WERI-Rb-1 (cell line): ENCODE measurements at places on chromosomes 13 and 19.

DNA sequence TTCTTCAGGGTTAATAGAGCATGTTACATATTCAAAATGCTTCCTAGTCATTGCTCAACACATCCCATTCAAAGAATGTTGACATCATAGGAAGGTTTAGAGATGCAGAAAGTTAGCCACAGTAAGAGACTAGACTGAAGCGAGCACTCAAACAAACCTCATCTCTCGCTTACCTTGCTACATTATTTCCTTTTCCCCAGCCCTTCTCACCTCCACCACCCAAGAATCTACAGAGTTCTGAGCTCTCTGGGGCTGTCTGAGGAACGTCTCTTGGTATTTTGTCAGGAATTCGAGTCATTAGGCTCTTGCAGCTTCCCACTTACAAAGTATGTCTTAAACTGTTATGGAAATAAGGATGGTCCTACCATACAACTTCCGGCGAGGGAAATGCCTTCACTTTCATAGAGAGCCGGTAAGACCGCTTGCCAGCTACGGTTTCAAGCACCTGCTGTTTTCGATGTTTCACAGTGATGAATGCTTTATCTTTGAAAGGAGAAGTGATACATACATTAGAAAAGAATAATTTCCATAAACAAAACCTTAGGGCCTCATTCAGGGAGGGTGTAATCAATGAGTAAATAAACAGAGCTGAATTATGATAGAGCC is 65.1 kb downstream of the FLT1 start:
- no peak for DNase-seq

DNA sequence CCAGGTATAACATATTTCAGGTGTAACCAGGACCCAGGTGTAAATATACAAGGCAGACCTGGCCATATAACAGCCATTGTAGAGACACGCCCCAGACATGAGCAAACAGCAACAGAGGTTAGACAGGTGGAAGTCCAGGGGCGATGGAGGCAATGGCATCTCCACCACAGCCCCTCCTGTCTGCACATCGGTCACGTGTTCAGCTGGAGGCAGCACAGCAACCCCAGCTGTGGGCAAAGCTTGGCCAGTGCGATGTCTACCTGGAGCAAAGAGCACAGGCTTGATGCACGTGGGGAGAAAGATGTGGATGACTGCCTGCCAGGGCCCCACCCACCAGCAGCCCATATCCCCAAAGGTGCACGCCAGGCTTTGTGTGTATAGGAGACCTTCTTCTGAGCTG is 4.4 kb downstream of the CYP4F2 start:
- DNase-seq = no peak

DNA sequence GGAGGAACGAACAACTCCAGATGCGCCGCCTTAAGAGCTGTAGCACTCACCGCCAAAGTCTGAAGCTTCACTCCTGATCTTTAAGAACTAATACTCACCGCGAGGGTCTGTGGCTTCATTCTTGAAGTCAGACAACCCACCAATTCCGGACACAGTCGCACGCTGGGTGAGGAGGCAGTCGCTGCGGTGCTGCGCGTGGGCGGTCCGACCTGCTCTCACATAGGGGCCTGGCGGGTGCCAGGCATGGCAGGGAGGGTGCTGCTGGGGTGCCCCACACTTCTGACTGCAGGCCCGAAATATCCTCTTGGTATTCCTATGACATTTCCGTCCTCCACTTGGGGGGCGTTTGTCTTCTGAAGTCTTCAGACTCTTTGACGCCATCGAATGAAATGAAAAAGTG is 7.4 kb upstream of the MICU2 start:
- no peak for DNase-seq

DNA sequence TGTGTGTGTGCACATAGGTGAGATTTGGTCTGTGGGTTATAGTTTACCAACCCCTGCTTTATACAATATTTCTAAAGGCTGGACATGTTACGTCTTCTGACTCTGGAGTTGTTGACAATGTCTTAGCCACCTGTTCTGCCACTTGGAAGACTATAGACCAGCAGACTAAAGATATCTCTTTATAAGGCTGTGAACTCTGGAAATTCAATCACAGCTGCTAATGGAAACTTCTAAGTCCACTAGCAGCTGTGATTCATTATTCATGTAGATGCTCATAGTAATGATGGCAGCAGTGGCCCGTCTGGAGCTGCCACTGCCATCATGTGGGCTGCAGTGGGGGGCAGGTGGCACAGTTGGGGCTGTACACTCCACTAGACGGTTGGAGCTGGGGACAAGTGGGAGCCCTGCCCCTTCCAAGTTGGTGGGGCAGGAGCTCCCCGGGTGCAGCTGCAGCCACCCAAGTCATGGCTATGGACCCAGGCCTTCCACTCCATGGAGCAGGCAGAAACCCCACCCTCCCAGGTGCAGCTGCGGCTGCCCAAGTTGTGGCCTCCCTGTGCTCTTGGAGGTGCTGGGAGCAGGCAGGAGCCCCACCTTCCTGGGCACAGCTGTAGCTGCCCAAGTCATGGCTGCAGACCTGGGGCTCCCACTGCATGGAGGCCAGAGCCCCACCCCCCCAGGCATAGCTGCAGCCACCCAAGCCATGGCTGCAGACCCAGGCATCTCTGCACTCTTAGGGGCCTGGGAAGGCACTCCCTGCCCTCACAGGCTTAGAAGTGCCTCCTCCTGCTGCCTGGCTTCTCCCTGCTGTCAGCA is 8.8 kb downstream of the IGFL4 start:
- DNase-seq = no peak

DNA sequence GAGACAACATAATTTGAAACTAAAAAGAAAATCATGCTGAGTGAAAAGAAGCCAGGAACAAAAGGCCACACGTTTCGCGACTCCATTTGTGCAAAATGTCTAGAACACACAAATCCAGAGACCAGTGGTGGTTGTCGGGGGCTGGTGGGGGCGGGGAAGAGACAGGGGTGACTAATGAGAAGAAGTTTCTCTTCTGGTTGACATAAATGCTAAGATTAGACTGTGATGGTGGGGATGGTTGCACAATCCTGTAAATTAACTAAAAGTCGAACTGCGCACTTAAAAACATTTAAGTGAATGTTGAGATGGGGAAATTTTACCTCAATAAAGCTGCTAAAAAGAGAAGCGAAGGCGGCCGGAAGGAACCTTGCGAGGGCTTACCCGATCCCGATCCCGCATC is 7.1 kb downstream of the AKAP8 start:
- DNase-seq = no peak

GRCh38 chr19:961866-962620 is 22.1 kb upstream of the WDR18 start:
- no peak for DNase-seq

GRCh38 chr13:20482275-20482761 is 43.3 kb downstream of the CRYL1 start:
- peak; percentile 71 for DNase-seq

GRCh38 chr19:44753932-44754749 is 5.6 kb downstream of the BCL3 start:
- DNase-seq = peak; percentile 88

GRCh38 chr19:2923510-2923909 is 21.3 kb downstream of the ZNF77 start:
- no peak for DNase-seq

- DNase-seq = no peak
Measured at GRCh38 chr13:90891329-90891728, 456.2 kb upstream of the MIR17HG start.

DNA sequence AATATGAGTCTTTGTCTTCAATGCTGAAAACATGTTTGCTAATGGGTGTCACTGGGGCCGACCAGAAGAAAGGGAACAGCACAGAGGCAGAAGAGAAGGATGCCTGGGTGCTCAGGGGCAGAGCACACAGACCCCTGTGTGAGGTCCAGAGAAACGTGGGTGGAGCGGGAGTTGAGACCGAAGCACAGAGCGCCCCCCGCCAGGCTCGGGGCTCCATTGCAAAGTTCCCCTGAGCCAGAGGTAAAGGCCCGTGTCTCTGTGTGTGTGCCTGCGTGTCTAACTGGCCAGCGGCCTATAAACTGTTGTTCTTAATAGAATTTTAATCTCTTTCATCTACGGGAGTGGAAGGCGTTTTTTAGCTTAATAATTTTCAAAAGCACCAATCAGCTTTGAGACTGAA is 343.1 kb downstream of the TEX29 start:
- no peak for DNase-seq

GRCh38 chr13:52808842-52809219 is 39.6 kb downstream of the PCDH8 start:
- DNase-seq = no peak

- DNase-seq = no peak
Measured at GRCh38 chr19:23542562-23542961, 144.4 kb downstream of the ZNF675 start.

- no peak for DNase-seq
Measured at GRCh38 chr19:13302526-13303270, 152.5 kb downstream of the IER2 start.

- DNase-seq = peak; percentile 84
Measured at GRCh38 chr13:93244141-93244917, 17.7 kb downstream of the GPC6 start.

GRCh38 chr13:83184819-83185218 is 697.5 kb downstream of the SLITRK1 start:
- DNase-seq = no peak

- no peak for DNase-seq
Measured at GRCh38 chr13:50357586-50358118, 342.4 kb downstream of the KCNRG start.

DNA sequence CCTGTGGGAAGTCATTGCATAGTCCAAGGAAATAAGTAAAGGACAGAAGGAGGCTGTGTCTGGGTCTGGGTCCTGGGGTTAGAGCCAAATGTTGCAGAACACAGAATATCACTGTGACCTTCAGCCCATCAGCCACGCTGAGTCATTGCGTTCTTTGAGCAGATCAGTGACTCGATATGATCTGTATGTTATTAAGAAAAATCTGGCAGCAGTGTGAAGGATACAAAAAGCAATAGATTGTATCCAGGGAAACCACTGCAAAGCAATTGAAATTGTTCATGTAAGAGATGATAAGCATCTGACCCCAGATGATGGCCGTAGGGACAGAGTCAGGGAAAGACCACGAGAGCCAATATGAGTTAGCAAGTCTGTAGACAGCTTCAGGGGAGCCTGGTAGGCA is 1575.1 kb upstream of the SLC10A2 start:
- DNase-seq = no peak

- no peak for DNase-seq
Measured at GRCh38 chr19:7348587-7349230, at the start of gene ARHGEF18. TSS of gene ARHGEF18 (plus strand) at chr19:7348937. CDS start at chr19:7362891, 13,954 bp downstream.

DNA sequence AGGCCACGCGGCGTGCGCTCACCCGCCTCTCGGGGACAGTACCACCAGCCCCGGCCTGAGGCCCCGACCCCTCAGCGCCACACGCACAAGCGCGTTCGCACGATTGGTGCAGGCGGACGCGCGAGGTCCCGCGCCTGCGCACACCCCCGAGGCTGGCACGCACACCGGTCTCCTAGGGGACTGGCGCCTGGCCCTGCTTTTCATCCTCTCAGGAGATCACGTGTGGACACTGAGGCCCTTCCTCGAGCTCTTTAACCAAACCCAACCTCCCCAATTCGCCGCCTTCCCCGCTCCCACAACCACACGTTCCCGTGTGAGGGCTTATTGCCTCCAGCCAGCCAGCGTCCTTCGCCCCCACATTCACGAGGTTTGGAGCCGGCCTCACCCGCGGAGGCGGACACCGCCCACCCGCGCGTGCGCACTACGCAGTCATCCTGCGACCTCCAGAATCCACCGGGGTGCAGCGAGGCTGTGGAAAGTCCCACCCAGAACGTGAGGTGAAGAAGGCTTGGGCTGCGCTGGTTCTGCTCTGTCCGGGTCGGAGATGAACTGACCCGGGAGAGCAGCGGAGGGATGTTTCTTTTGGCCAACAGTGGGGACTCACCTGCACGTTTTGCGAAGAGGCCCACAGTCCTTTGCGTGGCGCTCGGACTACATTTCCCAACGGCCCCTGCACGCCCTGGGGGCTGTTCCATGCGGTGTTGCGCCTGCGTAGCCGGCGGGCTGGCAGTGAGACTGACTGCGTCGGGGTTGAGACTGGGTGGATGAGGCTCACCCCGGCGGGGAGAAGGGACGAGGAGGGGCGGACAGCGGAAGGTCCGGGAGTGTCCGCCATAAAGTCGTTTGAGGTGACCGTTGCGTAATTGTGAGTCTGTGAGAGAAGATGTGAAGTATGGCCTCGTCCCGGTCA is 539 bp upstream of the ZNF667 start:
- peak; percentile 95 for DNase-seq

GRCh38 chr13:99923877-99924582 is 47.5 kb downstream of the ZIC5 start:
- DNase-seq = no peak

DNA sequence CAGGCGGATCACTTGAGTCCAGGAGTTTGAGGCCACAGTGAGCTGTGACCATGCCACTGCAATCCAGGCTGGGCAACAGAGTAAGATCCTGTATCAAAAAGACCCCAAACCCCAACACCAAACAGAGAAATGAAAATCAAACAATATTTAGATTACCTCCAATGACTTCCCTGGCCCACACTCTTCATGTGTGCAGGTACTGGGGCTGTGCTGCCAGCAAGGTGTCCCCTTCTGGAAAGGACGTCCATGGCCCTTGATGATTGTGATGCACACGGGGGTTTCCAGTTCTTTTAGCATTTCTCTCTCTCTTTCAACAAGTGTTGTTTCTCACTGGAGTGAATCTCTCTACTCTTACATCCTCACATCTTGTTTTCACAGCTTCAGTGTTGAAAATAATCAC is 23.7 kb upstream of the LGALS14 start:
- DNase-seq = no peak

DNA sequence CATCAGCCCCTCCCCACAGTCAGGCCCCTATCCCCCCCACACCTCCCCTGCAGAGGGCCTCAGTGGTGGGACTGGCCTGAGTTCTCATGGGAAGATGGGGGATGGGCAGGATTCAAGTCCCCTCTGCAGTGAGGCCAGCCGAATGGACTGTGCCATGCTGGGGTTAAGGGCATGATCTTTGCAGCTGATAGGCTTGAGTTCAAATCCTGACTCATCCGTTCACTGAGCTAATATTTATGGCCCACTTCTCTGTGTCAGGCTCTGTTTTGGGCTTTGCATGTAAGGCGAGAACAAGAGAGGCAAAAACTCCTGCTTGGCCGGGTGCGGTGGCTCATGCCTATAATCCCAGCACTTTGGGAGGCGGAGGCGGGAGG is 20.7 kb downstream of the MARK4 start:
- DNase-seq = no peak

- no peak for DNase-seq
Measured at GRCh38 chr19:30225676-30226463, 146.3 kb upstream of the ZNF536 start.

- no peak for DNase-seq
Measured at GRCh38 chr19:19745496-19746285, 12.8 kb upstream of the ZNF14 start.

DNA sequence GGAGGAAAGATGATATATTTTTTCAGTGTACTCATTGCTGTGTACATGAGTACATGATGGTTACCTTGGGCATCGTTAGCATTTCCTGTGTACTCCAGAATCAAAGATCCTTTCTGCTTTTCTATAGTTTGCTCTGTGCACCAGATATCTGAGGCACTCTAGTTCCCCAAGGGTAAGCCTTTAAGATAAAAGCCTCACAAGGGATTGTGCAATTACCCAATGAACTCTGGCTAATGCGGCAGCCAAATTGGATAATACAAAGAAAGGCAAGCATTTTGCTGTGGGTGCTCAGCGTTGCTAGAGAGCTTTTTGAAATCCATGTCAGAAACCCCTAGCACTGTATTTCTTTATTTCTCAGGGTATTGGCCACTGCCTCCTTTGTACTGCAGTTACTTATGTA is 2.9 kb downstream of the CYSLTR2 start:
- no peak for DNase-seq
